ENCODE measurements at places on chromosomes 12 and 14.

- DNase-seq, result no peak
These were observed 53.8 kb upstream of the SGPP1 start for GRCh38 chr14:63781686-63782085.

- peak; percentile 89 for DNase-seq
These were observed 712 bp upstream of the FZD10 start for GRCh38 chr12:130161261-130162243.

DNA sequence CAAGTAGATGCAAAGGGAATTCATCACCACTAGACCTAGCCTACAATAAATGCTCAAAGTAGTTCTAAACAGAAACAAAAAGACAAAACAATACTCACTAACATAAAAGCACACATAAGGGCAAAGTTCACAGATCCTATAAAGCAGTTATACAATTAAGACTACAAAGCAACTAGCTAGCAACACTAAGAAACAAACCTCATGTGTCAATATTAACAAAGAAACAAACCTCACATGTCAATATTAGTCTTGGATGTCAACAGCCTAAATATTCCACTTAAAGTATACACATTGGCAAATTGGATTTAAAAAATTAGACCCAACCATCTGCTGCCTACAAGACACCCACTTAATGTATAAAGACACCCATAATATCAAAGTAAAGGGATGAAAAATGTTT, 152.7 kb downstream of the KCNK10 start:
- DNase-seq, result no peak

DNA sequence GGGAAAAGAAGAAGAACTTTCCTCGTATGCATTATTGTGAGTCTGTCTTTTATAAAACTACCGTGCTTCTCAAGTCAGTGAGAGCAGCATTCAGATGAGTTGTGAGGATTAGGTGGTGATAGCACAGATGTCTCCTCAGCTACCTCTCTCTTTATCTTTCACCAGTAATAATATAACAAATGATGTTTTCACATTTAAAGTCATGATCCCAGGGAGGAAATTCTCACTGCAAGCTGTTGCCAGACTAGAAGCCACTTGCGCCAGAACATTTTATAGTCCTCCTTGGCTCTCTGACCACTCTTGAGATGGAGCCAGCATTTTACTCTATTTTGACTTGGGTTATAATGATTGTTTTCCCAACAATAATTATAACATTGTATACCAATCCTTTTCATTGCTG, 443.1 kb downstream of the AEBP2 start:
- no peak for DNase-seq

- peak; percentile 97 for DNase-seq
These were observed 40.2 kb downstream of the HSP90AA1 start for GRCh38 chr14:102046337-102047278.

DNA sequence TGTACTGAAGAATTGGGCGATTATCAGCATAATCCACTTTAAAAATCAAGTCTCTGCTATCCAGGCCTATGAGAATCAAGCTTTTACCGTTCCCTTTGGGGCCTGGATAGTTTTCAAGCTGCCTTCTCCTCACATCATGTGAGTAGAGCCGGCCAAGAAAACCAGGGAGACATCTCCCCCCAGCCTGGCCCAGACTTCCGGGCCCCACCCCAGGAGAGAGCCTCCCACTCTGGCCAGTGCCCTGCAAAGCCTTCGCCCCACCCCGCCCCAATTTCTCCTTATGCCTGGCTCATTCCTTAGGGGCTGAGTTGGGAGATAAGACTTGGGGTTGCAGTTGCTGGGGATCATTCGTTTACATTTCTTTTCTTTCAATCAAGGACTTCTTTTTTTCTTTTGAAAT, 1.4 kb upstream of the TMEM132C start:
- peak; percentile 25 for DNase-seq

DNA sequence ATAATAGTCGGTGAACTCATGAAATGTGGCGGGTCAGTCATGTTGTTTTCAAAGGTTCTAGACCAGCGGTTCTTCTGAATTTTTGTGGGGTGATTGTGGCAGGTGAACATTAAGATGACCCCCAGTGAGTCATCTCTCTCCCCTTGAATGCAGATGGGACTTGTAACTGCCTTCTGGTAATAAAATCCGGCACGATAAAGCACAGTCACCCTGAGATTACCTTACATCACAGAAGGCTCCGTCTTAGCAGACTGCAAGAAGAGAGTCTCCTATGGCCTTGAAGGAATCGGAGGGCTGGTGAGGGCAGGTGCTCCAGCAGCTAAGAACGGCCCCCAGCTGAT, 189.6 kb downstream of the FOXN3 start:
- no peak for DNase-seq

GRCh38 chr12:74066476-74066875, 471.2 kb upstream of the ATXN7L3B start:
- DNase-seq, result no peak

DNA sequence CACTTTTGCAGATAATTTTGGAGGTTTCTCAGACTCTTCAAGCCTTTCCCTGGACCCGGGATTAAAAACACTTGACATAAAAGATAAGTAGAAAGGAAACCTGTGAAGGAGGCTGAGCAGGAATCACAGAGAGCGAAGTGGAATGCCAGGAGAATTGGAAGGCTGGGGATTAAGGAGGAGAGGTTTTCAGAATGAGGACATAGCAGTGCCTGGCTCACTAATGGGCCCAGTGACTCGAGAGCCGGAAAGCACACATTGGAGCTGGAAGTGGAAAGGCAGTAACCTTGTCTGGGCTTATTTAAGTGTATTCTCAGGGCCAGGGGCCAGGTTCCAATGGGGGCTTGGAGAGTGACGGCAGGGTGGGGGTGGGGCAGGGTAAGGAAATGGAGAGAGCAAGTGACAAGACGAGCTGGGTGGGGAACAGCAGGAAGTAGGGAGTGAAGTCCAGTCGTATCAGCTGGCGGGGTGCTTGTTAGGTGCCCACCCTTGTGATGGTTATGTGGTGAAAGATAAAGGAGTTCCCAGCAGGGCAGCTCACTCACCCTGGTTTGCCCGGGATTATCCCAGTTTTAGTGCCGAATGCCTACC, 13.1 kb downstream of the EVL start:
- no peak for DNase-seq

DNA sequence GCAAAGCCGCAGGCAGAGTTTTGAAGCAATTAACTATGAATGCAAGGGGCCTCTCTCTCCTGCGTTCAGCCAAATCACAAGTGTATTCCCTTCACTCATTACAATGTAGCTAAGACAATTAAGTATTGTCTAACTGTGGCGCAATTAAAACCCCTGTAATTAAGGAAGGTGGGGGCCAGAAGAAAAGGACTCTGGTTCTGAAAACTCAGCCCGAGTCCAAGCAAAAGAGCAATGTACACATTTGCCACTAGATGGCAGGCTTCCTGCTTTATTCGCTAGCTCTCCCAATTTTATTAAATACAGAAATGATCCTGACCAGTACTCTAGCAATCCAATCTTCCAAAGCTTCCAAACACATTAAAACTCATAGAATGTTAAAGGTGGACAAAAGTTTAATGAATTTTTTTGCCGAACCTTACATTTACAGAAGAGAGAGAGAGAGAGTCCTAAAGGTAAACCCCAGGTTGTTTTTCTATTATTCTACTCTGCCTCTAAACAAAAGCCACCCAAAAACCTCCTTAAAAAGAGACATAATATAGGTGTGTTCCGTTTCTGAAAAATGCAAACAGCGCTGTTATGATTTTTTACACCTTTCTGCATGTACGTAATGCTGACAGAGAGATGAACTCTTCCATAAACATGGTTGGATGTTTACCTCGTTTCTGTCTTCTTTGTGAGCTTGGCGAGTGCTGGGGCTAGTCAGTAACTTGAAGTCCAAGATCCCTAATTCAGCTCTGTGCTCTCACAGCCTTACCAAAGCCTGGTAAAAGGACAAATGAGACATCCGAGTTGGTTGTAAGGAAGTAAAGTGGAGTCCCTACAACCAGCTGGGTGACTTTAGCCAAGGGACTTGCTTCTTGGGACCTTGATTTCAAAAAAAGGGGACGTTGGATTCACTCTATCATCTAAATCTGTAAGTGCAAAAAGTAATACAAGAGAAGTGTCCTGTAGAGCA, 50.9 kb upstream of the VASH1 start:
- DNase-seq, result no peak

DNA sequence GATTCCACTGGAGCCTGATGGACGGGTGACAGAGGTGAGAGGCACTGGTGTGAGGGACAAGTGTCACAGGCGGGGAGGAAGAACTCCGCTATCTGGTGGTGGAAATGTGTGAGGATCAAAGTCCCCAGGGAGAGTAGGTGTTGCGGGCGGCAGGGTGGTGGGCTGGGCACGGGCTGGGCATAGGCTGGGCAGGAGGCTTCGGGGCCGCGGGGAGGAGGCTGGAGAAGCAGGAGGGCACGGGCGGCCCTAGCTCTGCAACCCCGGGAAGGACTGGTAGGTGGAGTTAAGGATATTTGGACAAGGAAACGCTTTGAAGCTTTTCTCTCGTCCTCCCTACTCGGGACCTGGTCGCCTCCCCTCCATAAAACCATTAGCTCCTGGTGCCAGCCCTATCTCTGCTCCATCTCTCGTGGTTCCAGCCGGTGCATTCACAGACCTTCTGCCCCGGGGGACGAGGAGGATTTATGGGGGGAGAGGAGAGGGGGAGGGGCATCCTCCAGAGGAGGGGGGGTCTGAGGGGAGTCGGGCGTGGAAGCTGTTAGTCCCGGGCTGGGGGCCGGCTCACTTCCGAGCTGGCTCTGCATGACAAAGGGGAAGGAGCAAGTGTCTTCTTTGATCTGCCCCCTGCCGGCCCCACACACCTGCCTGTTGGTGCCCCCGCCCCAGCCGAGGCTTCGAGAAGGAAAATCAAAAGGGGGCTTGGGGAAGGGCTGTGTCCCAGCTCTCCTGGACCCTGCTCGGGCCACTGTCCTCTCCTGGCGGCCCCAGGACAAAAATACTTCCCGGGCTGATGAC, 504 bp downstream of the WNT5B start:
- DNase-seq, result peak; percentile 85

DNA sequence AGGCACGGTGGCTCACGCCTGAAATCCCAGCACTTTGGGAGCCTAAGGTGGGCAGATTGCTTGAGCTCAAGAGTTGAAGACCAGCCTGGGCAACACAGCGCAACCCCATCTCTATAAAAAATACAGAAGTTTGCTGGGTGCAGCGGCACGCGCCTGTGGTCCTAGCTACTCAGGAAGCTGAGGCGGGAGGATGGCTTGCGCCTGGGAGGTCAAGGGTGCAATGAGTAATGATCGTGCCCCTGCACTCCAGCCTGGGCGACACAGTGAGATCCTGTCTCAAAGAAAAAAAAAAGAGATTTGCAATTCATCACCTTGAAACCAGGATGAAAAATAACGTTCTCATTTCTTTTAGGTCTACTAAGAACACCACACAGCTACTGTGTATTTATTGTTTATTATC, 4.0 kb downstream of the STX2 start:
- peak; percentile 20 for DNase-seq

DNA sequence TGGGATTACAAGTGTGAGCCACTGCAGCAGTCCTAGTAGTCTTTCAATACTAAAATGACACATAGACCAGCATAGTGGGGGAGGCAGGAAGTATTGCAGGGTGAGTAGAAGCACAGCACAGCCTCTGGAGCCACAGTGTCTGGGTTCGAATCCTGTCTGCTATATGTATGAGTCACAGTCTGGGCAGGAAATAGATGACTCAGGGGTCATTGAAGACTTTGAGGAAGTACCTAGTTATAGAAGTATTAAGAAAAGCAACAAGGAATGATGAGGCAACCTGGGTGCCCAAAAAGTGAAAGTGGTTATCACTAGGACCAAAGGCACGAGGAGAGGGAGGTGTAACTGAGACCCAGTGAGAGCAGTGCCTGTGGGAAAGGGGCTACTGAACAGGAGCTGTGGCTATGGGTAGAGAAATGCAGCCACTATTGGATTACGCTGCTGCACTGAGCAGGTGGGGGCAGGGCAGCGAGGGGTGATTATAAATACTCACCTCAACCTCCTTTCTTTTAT, 124.0 kb downstream of the PDE3A start:
- no peak for DNase-seq

- DNase-seq, result no peak
These were observed 594.4 kb downstream of the FLRT2 start for GRCh38 chr14:86124328-86124727.

- DNase-seq, result peak; percentile 89
These were observed 67.8 kb downstream of the VWF start for GRCh38 chr12:6056406-6057240.

DNA sequence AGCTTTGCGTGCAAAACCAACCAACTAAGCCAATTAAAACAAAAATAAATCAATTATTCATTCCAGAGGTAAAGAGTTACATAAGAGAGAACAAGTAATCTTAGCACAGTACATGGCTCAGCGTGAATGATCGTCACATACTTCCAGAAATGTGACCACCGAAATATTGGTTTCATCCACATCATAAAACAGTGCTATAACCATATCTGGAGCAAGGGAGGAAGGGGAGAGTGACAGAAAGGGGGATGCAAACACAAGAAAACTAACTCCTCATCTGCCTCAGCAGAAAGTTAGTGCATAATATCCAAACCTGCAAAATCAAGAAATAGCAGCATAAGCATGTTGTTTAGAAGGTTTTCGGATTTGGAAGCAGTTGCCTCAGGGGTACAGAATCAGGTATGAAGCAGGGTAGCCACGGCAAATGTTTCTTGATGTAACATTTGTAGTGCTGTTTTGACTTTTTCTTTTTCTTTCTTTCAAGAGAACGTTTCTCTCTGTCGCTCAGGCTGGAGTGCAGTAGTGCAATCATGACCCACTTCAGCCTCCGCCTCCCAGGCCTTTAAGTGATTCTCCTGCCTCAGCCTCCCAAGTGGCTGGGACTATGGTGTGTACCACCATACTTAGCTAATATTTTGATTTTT, 93.9 kb upstream of the EGLN3 start:
- no peak for DNase-seq

DNA sequence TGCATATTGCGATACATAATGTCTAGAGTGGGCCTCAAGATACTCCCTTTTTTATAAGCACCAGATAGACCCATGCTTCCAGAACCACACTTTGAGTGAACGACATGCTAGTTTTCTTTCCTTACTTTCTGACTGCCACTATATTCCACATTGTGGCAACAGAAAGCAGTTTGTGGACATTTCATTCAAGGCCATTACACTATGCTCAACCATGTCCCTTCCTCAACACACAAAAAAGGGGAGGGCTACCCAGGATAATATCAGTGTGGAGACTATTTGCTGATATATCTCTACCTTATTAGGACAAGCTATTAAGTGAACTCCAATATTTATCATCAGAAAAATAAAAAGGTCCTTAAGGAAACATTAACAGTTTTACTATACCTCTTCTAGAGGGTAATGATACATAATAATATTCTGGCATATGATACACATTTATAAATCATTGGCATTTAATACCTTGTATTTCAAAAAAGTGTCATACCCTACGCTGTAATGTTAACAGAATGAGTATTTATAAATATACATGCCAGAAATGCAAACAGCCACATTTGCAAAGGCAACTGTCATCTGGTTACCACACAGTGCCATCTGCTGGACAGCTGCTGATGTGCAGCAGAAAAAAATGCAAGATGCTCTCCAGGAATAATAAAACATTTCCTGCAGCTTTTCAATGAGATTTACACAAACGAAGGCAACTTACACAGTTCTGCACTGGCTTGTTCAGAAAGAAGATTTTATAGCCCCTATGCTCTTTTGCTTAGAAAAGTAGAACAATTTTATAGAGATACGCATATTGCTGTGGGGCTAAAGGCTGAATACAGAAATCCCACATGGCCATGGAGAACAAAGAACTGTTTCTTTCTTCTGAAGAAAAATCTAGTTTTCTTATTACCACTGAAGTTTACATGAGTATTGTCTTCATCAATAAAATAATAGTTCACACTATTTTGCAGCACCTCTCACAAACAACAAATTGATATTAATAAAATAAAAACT, 182.2 kb upstream of the GRIP1 start:
- peak; percentile 47 for DNase-seq

GRCh38 chr14:22824711-22825359, 4.9 kb upstream of the MRPL52 start:
- DNase-seq, result no peak
